ENCODE measurements at places on chromosomes 16 and 17. TPM values are rescaled to one million over a fixed set of nuclear protein-coding genes. Genes with fewer than 3 reads are reported as not detected.

- DNase-seq = no peak
Observed at GRCh38 chr17:81961087-81961511, at the start of gene NOTUM. Gene NOTUM (minus strand): TSS chr17:81961187. CDS start chr17:81960909, 278 bp downstream.

GRCh38 chr17:58575511-58575910 is 61.1 kb upstream of the MTMR4 start:
- no peak for DNase-seq

- no peak for DNase-seq
Observed at GRCh38 chr17:72387969-72388368, 267.1 kb downstream of the SOX9 start.

TLE7 gene
- not detected for total RNA-seq

DNA sequence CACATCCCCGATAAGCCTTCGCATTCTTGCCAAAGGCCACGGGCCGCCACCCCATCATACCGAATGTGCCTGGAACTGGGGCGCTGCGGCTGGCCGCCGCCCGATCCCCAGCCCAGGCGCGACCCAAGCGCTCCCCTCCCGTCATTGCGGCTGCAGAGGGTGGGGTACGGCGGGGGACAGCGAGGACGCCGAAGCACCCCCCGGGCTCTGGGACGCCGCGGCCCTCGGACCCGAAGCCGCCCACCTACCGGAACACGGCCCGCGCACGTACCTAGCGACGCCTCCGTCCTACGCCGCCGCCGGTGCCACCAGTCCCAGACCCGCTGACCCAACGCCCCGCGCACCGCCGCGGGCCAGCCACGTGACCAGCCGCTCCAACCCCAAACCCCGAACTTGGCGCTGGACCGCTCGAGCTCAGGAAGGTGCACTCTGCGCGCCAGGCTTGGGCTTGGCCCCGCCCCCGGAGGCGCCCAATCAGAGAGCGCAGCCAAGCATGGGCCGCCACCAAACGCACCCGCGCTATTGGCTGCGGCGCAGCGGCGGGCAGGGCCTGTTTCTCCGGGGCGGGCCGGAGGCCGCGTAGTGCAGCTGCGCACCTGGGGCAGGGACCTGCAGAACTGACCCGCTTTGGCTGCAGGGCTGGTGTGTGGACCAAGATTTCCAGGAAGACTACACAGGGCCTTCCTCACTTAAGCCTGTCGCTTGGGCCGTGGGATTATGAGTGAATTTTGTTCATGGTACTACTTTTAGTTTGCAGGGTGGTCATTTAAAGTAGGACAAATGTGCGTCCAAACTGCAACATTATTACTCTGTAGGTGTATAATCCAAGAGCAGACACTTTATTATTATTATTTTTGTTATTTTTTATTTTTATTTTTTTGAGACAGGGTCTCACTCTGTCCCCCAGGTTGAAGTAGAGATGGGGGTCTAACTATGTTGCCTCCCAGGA is at the start of gene SHMT1:
TSS of gene SHMT1 (minus strand) at position 450 of the 949 bp plus-strand sequence. CDS start 7,569 bp downstream, outside the sequence.
- DNase-seq = peak; percentile 92

KRT39 gene
- total RNA-seq = not detected
